Right atrium auricular region (tissue), 2 donors: ENCODE measurements at places on chromosomes 2 and 18. TPM values are rescaled to one million over a fixed set of nuclear protein-coding genes. Genes with fewer than 3 reads are reported as not detected.

Gene SOX11
- total RNA-seq: 0.71 TPM

Gene LTBP1
- 291 TPM for total RNA-seq

Gene ADAM23
- total RNA-seq: 34.6 TPM

Gene FANCL
- total RNA-seq: 12.5 TPM

Gene RAX
- total RNA-seq: not detected

Gene HRH4
- total RNA-seq: not detected

Gene UGT1A5
- not detected for total RNA-seq

Gene TRAF3IP1
- total RNA-seq: 5.8 TPM

Gene SERPINB2
- total RNA-seq: 2.3 TPM

Gene AGXT
- total RNA-seq: not detected

Gene RNF144A
- 12.6 TPM for total RNA-seq

Gene CYP27A1
- total RNA-seq: 23.4 TPM

Gene MAP4K4
- total RNA-seq: 50.4 TPM

Gene BABAM2
- total RNA-seq: 58.8 TPM

Gene GMCL1
- total RNA-seq: 7.2 TPM

Gene PSD4
- 4.5 TPM for total RNA-seq

Gene PLA2R1
- 3.3 TPM for total RNA-seq

Gene SLC14A1
- total RNA-seq: 23.9 TPM

Gene GPR39
- 1.0 TPM for total RNA-seq
